ENCODE measurements at places on chromosomes 13 and 19. TPM values are rescaled to one million over a fixed set of nuclear protein-coding genes. Genes with fewer than 3 reads are reported as not detected.

Gene CTU1
- total RNA-seq, result 12.6 TPM

Gene ZNF420
- total RNA-seq, result 4.7 TPM

Gene SOX21
- total RNA-seq, result not detected

Gene KLK4
- total RNA-seq, result not detected

Gene SUCLA2
- total RNA-seq, result 32.0 TPM

Gene ZNF681
- total RNA-seq, result 2.4 TPM

Gene SBK2
- 3.5 TPM for total RNA-seq

Gene FXYD3
- 287 TPM for total RNA-seq

Gene EDDM13
- not detected for total RNA-seq

Gene DIAPH3
- 26.4 TPM for total RNA-seq

Gene SPACA4
- not detected for total RNA-seq

Gene CGB2
- not detected for total RNA-seq

Gene OR4F17
- not detected for total RNA-seq

Gene ZNF221
- 1.9 TPM for total RNA-seq

Gene KLHL26
- total RNA-seq, result 12.5 TPM

Gene RGCC
- total RNA-seq, result 4.8 TPM

Gene FAM216B
- not detected for total RNA-seq

Gene PNPLA6
- total RNA-seq, result 139 TPM

Gene PTH2
- total RNA-seq, result not detected

Gene NLRP9
- not detected for total RNA-seq

Gene LILRB3
- total RNA-seq, result not detected

Gene ZNF880
- 27.3 TPM for total RNA-seq

Gene AMER2
- not detected for total RNA-seq

All from PC-9 (cell line).